ENCODE measurements at places on chromosomes 1 and 21. TPM values are rescaled to one million over a fixed set of nuclear protein-coding genes. Genes with fewer than 3 reads are reported as not detected.

- no peak for DNase-seq
These were observed 31.3 kb downstream of the SLC30A1 start for GRCh38 chr1:211547710-211548109.

Gene NGF
- 3.4 TPM for total RNA-seq

DNA sequence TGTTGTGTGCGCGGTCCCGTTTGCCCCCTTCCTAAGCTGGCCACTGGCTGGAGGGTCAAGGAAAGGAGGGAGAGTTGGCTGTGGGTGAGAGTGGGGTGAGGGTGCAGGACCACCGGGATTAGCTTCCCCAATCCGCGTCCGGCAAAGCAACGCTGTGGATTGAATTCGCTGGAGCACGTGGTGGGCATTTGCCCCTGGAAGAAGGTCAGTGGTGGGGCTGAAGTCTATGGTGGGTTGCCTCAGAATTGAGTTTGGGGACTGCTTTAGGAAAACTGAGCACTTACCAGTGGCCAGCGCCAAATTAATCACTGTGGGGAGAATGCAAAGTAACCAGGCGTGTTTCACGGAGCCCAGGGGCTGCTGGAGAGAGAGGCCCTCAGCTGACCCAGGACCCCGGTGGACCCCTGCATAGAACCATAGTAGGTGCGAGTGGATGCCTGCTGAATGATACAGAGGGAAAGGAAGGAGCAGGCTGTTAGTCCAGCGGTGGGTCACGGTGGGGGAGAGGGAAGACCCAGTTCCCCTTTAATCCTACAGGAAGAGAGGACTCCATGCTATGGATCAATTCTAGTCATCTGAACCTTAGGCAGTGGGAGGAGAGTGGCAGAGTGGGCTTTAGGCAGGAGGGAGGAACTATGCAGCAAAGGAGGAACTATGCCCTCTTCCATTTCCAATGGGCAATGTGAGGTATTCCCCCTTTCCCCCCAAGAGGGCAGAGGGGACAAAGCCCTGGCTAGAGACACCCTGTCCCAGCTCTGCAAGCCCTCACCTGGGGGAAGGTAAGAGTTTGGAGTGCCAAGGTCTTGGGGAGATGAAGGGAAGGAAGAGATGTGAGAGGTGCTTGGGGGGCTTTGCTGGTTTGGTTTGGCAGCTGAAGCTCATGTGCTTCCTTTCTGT lies 1.2 kb downstream of the TNFRSF8 start:
- DNase-seq = no peak

- no peak for DNase-seq
These were observed 16.0 kb downstream of the ADSS2 start for GRCh38 chr1:244435562-244436205.

GRCh38 chr1:206506405-206507283 lies 687 bp upstream of the RASSF5 start:
- DNase-seq = no peak

DNA sequence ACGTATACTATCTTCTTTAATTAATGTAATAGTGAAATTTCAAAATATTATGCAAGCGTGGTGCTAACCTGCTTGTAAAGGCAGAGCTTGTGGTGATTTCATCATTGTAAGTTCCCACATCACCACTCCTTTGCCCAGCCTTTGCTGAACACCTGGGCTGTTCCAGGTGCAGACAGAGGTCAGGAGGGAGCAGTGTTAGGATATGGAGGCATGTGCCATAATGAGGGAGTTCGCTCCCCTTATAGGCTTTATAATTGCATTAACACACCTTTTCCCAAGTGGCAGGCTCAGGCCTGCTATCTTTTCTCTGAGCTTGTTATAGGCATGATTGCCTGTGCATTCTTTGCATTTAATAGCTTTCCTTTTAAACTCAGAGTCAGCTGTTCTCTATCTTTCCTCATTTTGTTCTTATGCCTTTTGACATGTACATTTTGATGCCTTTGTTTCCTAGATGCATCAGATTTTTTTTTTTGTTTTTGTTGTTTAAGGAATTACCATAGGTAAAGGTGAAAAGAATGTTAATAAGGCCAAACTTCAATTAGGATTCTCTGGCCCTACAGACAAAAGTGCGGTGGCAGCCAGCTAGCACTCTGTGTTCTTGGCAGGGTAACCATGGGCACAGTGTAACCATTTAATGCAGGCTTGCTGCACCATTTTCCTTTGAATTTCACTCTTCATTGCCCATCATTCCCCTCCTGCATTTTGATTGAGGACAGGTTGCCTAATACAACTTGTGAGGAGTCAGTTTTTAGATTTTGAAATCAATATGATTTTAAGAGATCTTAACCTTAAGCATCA lies 12.6 kb downstream of the NPL start:
- DNase-seq = no peak
